ENCODE measurements at places on chromosomes 4 and X.

- no peak for DNase-seq
Measured at GRCh38 chr4:39181520-39181904, 817 bp upstream of the WDR19 start.

DNA sequence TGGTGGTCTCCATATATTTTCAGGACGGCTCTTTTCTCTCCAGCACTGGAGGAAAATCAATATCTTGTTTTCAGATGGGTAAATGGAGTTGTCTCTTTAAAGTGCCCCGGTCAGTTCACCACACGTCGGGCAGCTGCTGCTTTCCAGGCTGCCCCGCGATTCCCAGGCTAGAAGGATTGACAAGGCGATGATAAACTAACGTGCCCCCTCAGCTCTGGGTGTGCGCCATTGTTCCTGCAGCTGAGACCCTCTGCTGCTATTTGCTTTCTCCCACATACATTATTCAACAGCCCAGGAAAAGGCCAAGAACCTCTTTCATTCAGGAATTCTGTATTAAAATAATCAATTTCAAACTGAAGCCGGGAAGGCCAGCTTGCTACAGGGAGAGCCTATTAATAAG, 254.5 kb downstream of the SOX3 start:
- DNase-seq: no peak

- no peak for DNase-seq
Measured at GRCh38 chr4:153241970-153242838, 38.0 kb downstream of the TRIM2 start.

DNA sequence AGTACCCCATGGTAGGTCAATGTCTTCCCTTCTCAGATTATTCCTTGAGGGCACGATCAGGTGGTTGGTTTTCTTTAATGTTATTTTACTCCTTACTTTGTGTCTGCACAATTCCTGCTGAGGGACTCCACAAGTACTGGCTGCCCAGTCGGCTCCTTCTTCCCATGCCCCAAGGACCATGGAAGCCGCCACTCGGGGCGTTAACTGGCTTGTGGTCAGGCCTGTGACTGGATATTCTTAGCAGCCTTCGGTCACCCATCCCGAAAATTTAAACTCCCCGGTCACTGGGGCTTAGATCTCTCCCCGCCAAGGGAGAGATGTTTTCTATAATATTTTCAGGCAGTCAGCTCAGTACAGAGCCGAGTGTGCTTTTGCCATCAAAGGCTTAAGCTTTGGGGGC, 24.7 kb upstream of the BCOR start:
- no peak for DNase-seq

DNA sequence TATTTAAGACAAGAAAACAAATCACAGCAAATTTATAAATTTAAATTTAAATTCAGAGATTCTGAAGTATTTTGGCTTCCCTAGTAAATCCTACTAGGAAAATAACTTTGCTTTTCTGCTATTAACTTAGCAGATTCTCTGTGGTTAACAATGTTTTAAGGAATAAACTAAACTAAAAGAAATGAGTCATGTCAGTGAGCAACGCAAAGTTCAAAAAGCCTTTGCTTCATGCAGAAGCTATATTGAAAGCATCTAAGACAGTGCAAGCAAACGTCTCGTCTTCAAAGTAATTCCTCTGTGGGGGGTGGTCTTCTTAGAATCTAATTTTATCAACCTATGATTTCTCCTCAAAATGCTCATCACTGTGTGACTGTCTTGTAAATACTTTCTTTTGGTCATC, 30.1 kb downstream of the GABRB1 start:
- DNase-seq: no peak

DNA sequence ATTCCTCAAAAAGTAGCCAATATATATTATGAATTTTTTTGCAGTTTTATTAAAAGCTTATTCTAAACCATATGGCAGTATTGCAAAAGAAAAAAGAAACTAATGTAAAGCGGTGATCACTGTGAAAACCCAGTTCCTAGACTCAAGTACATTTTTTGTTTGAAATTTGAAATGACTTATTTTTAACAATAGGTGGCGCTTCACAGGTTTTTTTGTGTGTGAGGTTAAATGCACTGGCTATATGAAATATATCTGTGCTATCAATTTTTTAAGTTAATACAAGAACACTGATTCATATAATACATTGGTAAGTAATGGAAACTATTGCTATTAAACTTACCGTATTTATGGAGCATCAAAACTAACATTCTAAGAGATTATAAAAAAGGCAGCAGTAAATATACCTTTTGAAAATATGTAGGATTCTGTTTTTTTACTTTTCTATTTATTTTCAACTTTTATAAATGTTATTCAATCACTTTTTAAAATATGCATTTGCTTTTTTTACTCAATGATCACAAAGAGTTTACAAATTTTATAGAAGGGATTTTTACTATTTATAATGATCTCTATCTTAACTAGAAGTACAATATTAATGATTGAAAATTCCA, 5.6 kb upstream of the SPRY1 start:
- no peak for DNase-seq

- DNase-seq: no peak
Measured at GRCh38 chr4:117096886-117097285, 11.5 kb upstream of the TRAM1L1 start.
